Activated CD8-positive, alpha-beta T cell treated with anti-CD3 and anti-CD28 coated beads for 36 hours (primary cell): ENCODE measurements at places on chromosomes 11 and 22. TPM values are rescaled to one million over a fixed set of nuclear protein-coding genes. Genes with fewer than 3 reads are reported as not detected.

The CRACR2B gene
- 2.1 TPM for total RNA-seq

DNA sequence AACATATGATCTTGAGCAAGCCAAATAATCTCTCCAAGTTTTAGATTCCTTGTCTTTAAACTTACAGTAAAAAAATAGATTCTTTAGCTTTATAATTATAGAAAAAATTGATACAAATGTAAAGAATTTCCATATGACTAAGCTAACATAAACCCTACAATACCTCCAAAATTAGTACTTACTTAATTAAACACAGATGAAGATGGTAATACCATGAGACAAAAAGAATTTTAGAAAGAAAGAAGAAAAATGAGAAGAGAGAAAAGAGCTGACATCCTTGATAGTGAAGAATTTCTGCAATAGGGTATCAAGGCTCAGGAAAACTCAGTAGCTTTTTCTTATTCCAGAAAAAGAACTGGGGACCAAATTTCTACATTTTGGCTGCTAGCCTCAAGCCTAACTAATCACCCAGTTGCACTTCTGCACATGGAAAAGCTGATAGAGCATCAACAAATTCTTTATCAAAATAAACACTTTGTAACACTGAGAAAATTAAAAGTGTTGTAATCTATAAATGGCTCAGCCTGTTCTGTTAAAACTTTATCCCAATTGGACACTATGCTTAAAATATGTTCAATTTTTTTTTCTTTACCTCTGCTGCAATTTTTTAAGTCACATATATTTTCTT is 24.7 kb upstream of the SOX6 start:
- no peak for DNase-seq

GRCh38 chr11:28834877-28835276 is 726.7 kb downstream of the METTL15 start:
- DNase-seq, result no peak

DNA sequence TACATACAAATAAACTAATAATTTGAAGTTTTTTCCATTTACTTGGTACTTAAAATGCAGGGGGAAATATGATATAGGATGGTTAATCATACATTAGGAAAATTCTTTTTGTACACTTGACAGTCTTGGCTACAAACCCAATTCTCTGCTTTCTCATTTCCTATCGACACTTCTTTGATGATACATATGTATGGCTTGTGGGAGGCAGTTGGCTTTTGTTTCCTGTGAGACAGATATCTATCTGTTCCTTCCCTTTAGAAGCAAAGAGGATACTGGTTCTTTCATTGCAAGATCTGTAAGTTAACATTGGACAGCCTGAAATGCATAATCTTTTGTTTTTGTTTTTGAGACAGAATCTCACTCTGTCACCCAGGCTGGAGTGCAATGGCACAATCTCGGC is 47.9 kb upstream of the ADORA2A start:
- no peak for DNase-seq

- peak; percentile 29 for DNase-seq
Measured at GRCh38 chr11:117479372-117479771, 151.7 kb downstream of the CEP164 start.

DNA sequence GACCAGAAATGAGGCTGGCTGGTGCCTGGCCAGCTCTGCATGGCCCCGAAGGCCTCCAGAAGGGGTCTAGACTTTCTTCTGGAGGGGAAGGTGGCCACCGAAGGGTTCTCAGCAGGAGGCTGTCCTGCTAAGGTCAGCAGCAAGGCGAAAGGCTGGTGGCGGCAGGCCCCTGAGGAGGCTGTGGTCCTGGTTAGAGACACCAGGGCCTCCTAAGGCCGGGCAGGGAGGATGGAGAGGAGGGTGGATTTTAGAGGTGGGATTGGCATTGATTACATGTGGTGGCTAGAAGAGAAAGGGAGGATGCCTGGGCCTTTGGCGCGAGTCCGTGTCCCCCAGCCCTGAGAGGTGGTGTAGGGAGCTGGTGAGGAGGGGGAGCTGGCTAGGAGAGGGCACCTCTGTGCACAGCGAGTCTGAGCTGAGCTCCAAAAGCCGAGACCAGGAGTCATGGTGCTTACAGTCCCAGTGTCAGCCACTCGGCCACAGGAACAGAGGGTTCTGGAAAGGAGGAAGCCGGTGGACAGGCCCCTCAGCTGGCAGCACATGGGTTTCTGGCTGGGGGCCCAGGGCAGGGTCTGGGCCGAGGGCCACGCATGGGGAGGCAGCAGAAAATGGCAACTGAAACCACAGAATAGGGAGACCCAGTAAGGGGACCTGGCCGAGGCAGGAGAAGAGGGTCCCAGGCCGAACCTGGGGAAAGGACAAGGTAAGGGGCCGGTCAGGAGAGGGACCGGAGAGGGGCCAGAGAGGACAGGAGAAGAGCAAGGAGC is 2.5 kb downstream of the FERMT3 start:
- no peak for DNase-seq

GRCh38 chr11:86115542-86116385 is 46.9 kb upstream of the PICALM start:
- DNase-seq, result no peak

- DNase-seq, result no peak
Measured at GRCh38 chr22:46355996-46356471, 20.5 kb downstream of the TRMU start.

DNA sequence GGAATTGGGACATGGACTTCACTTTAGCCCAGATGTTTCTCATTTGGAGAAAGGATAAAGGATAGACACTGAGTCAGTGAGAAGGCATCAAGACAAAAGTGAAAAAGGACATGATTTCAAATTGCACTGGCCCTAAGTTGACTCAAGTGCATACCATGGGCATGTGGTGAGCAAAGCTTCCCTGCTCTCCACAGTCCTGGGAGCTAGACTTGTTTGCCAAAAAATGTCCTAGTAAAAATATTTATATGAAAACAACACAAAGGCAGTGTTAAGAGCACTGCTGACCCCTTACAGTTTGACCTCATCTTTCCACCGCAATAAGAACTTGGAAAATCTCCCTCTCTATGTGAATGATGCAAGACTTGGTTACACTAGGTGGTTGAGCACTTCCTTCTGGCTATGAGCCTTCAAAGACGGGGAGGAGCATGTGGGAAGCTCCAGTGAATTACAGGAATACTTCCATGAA is 46.5 kb upstream of the FIBIN start:
- no peak for DNase-seq

DNA sequence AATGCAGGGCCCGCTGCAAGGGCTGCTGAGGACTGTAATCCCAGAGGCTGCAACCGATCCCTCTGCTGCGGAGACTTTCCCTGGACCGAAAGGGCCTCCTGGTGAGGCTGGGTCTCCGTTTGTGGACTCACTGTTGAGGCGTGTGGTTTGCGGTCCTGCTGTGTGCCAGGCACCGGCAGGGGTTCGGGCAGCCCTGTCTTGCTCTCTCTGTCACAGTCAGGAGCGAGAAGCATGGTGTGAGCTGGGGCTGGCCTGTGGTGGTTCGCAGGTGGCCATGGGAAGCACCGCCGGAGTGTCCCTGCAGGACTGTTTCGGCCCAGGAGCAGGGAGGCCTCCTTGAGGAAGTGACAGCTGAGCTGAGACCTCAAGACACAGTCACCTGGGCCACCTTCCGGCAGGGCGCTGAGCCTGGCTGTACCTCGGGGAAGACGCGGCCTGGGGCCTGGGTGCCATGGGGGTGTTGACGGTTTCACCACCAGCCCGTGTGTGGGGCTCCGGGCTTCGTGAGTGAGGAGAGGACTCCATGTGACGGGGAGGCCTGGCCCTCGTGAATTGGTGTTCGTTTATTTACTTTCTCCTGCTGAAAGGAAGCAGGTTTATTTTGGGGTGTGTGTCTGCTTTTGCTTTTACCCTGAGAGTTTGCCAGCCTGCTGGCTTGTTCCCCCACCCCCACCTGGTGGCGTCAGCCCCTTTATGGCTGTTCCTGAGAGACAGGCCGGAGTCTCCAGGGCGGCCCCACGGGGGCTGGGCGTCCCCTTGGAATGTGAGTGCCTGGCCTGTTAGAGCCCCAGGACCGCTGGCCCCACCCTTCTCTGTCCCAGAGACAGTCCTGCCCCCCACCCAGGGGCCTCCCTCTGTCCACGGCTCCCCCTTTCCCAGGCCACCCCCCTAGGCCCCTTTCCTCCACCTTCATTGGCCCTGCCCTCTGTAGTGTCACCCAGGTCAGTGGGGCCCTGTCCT is 122.5 kb downstream of the KCNQ1OT1 start:
- no peak for DNase-seq

The TXN2 gene
- 101 TPM for total RNA-seq

GRCh38 chr11:106581399-106581798 is 436.9 kb downstream of the GUCY1A2 start:
- no peak for DNase-seq

The NAALADL1 gene
- total RNA-seq, result 6.6 TPM

- DNase-seq, result no peak
Measured at GRCh38 chr22:20391222-20391621, 2.7 kb upstream of the ZNF74 start.

GRCh38 chr22:39515266-39516050 is 4.9 kb upstream of the ATF4 start:
- DNase-seq, result no peak
